ENCODE measurements at places on chromosomes 3 and 15.

- DNase-seq, result no peak
These were observed 50.1 kb downstream of the GPR176 start for GRCh38 chr15:39869858-39870515.

GRCh38 chr15:66429546-66429945, 42.8 kb downstream of the MAP2K1 start:
- no peak for DNase-seq

- no peak for DNase-seq
These were observed 4.7 kb upstream of the CLDN1 start for GRCh38 chr3:190326930-190327329.

DNA sequence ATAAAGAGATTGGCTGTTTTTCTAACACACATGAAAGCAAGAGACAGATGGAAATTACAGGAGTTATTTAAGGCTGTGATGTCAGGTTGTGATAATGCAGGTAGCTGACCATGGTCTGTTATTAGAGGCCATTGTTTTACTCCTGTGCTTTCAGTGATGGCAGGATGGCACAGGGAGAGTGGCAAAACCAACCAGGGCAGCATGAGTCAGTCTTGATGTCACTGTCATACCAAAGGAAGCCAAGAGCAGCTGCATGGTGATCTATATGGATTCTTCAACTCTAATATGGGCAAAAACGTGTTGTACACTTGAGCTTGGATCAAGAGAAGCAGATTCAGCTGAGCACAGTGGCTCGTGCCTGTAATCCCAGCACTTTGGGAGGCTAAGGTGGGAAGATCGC, 91.8 kb upstream of the LMOD3 start:
- DNase-seq, result no peak

DNA sequence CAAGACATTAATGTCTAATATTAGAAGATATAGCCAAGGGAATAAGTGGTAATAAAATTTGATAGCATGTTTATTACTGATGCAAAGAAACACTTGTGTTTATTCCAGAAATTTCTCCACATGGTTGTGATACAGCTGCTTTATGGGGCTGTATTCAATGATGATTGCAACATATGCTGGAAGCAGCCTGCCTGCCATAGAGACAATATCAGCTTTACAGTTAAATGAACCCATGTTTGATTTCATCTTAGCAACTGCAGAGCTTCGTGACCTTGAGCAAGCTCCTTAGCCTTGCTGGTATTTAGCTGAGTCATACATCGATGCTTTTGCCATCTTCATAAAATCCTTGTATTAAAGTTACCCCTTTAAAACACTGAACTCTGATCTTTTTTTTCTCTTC, 168.1 kb upstream of the STAC start:
- no peak for DNase-seq

- no peak for DNase-seq
These were observed 187.1 kb downstream of the ITPR1 start for GRCh38 chr3:4680227-4680691.

DNA sequence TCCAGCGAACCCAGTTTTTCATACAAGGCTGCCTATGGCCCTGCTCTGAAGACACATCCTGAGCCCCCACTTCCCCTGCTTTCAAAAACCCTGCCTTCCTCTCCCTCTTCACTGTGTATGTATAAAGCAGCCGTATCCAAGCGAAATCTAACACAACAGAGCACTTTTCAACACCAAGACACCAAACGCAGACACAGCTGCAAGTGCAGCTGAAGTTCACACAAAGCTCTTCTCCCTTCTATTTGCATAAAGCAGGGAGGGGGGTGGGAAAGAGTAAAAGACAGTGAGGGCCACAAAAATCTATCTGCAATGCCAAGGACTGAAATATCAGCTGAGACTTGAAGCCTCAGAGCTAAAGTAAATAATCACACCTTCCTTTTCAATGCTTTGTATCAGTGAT, 35.1 kb upstream of the CSPG5 start:
- no peak for DNase-seq

- DNase-seq, result no peak
These were observed 1632.7 kb downstream of the OTOL1 start for GRCh38 chr3:163129287-163129686.

DNA sequence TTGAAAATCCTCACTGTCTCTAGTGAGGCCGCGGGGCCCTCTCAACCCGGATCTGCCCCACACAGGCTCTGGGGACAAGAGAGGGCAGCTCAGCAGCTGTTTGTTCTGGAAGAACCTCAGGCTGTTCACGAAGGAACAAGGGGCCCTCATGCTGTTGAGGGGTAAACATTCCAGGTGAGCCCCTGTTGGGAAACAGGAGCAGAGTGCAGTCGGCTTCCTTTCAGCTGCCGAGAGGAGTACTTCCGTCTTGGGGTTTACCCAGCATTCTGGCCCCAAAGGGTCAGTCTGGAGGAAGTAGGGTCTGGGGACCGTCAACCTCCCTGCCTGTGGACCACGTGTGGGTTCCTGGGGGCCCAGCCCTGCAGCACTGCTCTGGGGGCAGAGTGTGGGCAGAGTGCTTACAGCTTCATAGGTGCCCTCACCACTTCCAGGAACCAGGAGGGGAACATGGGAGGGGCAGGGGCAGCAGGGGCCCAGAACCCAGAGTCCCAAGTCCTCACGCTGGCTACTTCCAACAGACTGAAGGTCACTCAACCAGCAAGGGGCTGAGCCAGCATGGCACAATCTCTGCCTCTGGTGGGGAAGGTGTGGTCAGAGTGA, 49.2 kb upstream of the CTSH start:
- DNase-seq, result no peak

- DNase-seq, result no peak
These were observed at the start of gene LRRC15 for GRCh38 chr3:194369522-194370279. Gene LRRC15 (minus strand): TSS chr3:194369743. CDS start chr3:194361043, 8,700 bp downstream.

DNA sequence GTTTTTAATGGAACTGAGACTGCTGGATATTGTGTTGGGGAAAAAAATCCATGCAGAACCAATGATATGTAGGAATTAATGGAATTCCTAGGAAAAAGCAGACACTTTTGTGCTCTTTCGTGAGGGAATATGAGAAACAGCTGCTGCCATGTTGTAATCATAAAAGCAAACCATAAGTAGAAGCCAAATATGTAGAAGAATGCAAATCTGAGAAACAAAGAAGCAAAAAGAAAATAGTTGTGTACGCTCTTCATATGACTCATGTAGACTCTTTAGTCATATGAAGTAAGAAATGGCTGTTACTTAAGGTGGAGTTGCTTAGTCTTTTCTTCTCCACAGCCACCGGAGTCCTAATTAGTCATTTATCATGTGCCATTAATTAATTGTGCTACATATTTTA, 298.6 kb upstream of the ZNF717 start:
- DNase-seq, result no peak

DNA sequence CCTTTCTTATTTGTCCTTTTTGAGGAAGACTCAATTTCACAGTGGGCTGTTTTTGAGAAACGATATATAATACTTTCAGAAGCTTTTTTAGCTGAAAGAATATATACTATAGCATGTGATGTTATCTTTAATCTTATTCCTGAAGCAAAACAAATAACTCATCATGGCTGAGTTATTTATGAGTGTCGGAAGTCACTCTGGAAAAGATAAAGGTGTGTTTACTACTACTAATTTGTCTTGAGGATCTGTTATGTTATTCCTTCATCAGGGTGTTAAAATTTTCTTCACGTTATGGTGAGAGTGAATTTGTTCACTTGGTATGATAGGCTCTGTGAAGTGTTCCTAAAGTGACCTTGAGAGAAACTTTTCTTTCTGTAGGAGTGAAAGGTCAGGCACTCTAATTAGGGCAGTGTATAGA, 4.7 kb downstream of the TCF12 start:
- no peak for DNase-seq

GRCh38 chr15:52673312-52673711, 5.9 kb downstream of the ATOSA start:
- no peak for DNase-seq

DNA sequence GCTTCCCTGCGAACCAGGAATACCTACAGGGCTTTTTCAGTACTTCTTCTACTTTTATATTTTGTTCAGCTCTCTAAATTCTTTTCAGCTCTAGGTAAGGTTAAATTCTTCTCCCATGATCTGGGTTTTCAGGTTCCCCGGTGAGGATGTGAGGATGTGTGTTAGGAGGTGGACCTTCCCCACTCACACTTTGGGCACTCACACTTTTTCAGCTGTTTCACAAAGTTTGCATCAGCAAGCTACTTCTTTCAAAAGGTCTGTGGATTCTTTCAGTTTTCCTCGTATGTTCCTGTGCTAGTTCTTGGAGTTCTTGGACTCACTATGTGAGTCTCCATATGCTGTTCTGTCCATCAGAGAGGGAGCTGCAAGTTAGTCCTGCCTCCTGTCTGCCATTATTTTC, 13.9 kb upstream of the OR5K2 start:
- DNase-seq, result no peak

- no peak for DNase-seq
These were observed 28.9 kb downstream of the GNB5 start for GRCh38 chr15:52162260-52162659.

DNA sequence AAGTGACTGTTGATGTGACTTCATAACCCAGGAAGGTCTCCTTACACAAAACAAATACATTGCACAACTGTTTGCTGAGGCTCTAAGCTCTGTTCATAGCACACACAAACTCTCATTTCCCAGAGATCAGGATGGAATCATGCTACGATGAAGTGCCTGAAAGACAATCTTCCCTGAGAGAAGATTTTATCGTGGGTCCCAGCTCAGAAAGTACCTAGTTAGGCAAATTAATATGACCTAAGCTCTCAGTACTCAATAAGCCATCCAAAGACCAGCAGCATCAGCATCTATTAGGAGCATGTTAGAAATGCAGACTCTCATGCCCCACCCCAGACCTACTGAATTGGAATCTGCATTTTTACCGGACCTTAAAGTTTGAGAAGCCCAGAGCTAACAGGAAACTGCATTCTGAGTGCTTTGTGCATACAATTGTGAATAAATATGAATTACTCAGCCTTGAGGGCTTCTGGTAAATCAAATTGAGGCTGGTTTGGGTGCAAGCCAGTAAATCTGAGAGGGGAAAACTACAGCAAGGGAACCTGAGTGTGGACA, 161.5 kb upstream of the C2CD4B start:
- no peak for DNase-seq

DNA sequence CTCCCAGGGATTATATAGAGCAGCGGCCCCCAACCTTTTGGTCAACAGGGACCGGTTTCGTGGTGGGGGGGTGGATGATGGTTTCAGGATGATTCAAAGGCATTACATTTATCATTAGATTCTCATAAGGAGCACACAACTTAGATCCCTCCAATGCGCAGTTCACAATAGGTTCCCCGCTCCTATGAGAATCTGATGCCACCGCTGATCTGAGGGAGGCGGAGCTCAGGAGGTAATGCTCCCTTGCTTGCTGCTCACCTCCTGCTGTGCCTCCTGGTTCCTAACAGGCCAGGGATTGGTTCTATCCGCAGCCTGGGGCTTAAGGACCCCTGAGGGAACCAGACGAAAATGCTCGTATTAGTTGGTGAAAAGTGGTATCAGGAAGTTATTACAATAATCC, 1.3 kb upstream of the HACD2 start:
- DNase-seq, result peak; percentile 24

DNA sequence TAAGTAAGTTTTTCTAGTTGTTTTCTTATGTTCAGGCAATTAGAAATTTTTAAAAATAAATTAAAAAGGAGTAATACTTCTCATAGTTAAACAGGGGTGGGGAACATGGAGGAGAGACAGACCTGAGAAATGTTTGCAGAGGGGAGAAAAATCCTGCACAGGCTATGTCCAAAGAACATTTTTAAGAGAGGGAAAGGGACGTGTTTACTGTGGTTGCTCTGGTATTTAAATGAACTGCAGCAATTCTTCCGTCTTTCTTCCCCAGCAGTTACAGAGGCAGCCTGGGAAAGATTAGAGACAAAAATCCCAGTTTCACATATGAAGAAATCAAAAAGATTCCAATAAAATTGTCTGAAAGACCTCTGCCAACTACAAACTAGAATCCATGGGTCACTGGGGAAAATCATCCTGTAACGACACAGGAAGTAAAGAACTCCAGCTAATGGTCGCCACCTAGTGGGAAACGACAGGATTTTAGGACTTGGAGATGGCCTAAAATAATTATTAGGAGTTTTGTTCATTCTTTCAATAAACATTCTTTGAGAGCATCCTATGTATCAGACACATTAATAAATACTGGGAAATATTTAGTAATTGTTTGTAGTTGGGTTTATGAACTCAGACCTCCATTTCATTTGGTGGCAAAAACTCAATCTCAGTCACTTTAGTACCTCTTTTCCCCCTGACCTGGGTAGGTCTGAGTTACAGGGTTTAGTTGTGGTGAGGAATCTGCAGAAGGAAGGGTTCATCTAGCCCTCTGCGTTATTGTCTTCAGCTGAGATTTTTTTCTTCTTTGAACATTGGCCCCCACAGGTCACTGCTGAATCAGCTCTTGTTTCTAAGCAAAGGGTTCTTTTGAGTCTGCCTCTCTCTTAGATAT, 69.9 kb upstream of the GOLIM4 start:
- peak; percentile 15 for DNase-seq

GRCh38 chr3:124056846-124057245, 64.9 kb upstream of the ROPN1 start:
- no peak for DNase-seq

DNA sequence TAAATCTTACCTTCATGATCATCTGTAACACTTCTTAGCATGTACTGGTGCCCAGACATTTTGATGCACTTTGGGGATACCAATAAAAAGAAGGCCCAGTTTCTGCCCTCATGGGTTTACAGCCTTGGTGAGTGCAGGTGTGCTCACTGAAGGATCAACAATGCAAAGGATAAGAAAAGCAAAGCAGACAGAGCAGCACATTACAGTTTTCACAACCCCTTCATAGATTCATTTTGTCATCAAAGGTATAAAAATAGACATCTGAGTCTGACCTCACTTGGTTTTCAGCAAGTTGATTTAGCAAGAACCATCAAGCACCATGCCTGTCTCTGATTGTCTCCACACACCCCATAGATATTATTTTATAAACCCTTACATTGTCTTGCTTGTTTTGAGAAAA, 77.6 kb downstream of the BFSP2 start:
- DNase-seq, result no peak

- DNase-seq, result no peak
These were observed 182.0 kb upstream of the WNT5A start for GRCh38 chr3:55669133-55669532.

GRCh38 chr3:184496933-184497332, 64.7 kb upstream of the EPHB3 start:
- no peak for DNase-seq

GRCh38 chr15:68834346-68834745, 13.7 kb upstream of the ANP32A start:
- DNase-seq, result no peak

- no peak for DNase-seq
These were observed 1063.1 kb downstream of the NTRK3 start for GRCh38 chr15:87193481-87193880.

- DNase-seq, result no peak
These were observed 62.3 kb downstream of the CHSY1 start for GRCh38 chr15:101189409-101190091.

- DNase-seq, result no peak
These were observed 798.3 kb downstream of the ROBO1 start for GRCh38 chr3:78969483-78969882.

DNA sequence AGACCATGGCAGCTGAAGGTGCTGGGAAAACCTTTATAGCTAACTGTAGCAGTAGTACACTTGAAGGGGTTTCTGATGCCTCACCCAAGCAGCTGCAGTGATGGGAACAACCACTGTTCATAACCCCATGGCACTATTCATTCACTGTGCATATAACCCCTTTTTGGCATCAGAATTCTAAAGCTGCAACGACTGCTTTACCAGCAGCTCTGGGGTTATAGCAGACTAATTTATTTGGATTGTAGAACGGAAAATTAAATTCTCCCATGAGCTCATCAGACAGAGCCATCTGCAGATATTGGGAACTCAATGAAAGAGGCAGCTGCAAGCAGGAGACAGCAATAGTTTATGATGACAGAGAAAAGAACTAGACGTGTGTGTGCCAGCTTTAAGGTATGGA, 28.6 kb downstream of the TFDP2 start:
- DNase-seq, result no peak

GRCh38 chr3:130465521-130465920, 51.5 kb upstream of the COL6A6 start:
- no peak for DNase-seq
